DMS 273 treated with DMSO at 0.1 percent for 48 hours (cell line): ENCODE measurements at places on chromosomes 5 and 9.

DNA sequence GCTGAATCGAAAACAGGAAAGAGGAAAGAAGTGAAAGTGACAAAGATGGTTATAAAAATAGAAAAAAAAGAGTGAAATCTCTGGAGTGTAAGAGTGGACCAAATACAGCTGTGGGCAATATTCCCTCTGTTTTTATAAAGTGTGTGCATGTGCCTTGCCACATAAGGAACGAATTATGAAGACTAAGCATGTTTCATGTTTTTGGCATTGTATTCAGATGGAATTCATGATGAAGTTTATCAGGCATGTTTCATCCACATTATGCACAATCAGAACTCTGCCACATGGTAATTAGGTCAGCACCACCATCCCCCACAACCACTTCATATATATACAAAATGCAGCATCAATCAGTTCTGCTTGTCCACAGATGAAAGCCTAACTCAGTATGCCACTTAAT, 348.0 kb downstream of the ZNF608 start:
- no peak for DNase-seq

DNA sequence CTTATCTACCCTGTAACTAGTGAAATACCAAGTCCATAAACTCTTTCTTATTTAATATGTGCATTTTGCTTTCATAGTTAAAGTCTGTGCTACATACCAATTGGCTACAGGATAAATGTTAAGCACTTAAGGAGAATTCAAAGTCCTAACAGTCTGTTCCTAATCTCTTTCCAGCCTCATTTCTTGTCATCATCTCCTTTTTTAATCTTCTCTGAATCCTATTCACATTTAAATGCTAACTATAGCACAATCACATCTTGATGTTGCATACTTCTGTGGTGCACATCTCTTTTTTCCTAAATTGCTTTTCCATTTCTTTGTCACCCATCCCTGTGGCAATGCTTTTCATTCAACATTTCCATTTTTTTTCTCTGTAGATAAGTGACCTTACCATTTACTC, 996.1 kb upstream of the TYRP1 start:
- DNase-seq: no peak

DNA sequence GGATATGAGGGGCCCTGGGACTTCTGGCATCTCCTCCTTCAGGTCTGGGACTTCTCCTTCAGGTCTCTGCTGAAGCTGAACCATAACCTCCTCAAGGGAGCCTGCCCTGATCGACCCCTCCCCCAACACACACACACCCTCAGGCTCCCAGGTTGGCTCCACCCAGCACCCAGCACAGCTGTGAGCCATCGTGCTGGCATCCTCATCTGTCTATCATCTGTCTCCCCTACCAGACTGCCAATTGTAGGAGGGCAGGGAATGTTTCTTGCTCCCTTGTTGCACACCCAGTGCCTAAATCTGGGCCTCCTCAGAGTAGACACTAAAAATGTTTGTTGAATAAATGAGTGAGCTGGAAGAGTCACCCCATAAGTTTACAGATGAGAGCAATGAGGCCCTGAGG, 71.4 kb downstream of the LRSAM1 start:
- DNase-seq: no peak

GRCh38 chr5:58201922-58202648, 257.8 kb downstream of the PLK2 start:
- DNase-seq: no peak

DNA sequence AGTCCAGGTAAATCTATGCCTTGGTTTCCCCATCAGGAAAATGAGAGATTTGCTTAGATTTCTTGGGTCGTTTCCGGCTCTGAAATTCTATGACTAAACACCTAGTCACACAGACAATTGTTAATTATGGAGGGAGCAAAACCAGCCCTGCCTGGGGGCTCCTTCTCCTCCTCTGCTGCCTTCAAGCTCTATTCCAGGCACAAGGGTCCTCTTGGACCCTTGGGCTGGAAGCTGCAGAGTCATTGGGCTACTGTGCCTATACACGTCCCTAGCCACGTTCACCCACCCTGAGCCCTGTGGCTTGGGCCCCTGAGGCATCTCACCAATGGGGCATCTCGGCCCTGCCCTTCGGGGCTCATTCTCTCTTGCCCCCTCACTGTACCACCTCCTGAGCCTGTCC, 73.8 kb upstream of the TBC1D2 start:
- DNase-seq: no peak

GRCh38 chr9:589723-590122, 251.8 kb upstream of the DMRT1 start:
- DNase-seq: no peak

GRCh38 chr9:74762950-74763349, 124.8 kb downstream of the TRPM6 start:
- no peak for DNase-seq
